Hematopoietic multipotent progenitor cell treated with erythropoietin and hydrocortisone succinate and interleukin-3 and kit ligand, for 8 days (in vitro differentiated cells): ENCODE measurements at places on chromosomes 3 and 15.
A peak's percentile ranks its signal among the peaks of the same experiment; 100 is the strongest.

- DNase-seq: no peak
Observed at GRCh38 chr15:100715571-100716455, 113.4 kb downstream of the ASB7 start.

DNA sequence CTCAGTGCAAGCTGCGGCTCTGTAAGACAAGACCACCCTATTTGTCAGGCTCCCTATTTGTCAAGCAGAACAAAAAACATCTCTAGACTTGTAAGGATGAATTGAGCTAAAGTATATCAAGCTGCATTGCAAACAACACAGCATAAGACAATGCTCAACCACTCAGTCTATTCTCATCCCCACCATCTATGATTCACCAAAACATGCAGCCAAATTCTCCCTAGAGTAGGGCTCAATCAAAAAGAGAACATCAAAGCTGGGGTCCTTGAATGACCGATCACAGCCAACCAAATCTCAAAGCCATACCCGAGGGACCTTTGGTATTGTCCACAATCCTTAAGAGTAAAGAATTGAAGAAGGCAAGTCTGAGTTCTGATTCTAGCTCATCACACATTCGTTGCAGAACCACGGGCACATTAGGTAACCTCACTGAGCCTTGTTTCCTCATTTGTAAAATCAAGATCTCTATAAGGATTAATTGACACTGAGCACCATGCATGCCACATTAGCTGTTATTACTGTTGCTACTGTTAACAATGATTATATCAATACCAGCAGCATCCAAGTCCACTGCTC lies 31.2 kb downstream of the RFTN1 start:
- DNase-seq: no peak

- no peak for DNase-seq
Observed at GRCh38 chr3:126294211-126294808, 62.9 kb downstream of the KLF15 start.

DNA sequence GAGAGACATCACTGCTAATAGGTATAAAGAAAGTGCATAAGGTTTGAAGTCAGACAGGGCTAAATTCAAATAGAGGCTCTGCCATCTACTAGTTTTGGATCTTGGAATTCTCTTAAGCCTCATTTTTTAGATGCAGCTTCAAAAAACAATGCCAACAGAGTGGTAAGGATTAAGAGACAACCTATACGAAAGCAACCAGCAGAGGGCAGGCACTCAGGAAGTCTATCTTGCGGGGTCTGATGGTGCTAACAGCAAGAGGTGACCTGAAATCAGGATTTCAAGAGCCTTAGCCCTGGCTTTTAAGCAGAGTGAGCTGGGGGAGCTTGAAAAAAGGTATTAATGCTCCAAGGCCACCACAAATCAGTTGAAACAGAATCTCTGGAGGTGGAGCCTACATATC lies 40.7 kb downstream of the LDHAL6B start:
- DNase-seq: peak; percentile 62

- DNase-seq: no peak
Observed at GRCh38 chr15:82177291-82178010, 85.1 kb downstream of the EFL1 start.

DNA sequence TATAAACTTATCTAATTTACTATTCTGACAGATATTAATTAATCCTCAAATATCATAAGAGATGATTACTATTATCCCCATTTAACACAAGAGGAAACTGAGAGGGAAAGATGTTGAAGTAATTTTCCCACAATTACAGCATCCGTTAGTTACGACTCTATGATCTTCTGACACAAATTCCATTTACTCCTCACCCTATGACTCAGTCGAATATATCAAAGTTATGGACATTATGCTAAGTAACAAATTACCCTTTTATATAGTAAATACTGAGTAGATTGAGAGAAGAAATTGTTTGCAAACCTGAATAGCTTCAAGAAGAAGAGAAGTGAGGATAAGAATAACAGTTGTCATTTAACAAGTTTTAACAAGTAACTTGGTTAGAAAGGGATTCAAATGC lies 340.0 kb downstream of the TBC1D5 start:
- no peak for DNase-seq

- DNase-seq: peak; percentile 65
Observed at GRCh38 chr15:65829130-65829764, 37.2 kb upstream of the DENND4A start.

DNA sequence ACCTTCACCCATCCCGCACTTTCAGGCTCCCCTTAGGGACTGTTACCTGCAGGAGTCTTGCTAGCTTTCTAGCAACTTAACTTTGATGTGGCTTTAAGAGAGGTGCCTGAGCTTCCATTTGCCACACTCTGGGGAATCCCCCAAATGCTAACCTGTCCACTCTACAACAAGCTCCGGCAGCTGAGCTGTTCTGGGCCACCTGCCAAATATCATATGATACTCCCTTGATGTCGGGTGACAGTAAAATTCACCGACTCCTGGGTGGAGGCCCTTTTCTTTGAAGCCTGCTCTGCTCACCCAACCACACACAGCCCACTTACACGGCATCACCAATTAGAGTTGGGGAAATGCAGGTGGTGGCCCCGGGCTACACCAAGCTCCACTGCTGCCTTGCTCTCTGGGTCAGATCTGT lies 38.0 kb upstream of the XCR1 start:
- DNase-seq: peak; percentile 62

DNA sequence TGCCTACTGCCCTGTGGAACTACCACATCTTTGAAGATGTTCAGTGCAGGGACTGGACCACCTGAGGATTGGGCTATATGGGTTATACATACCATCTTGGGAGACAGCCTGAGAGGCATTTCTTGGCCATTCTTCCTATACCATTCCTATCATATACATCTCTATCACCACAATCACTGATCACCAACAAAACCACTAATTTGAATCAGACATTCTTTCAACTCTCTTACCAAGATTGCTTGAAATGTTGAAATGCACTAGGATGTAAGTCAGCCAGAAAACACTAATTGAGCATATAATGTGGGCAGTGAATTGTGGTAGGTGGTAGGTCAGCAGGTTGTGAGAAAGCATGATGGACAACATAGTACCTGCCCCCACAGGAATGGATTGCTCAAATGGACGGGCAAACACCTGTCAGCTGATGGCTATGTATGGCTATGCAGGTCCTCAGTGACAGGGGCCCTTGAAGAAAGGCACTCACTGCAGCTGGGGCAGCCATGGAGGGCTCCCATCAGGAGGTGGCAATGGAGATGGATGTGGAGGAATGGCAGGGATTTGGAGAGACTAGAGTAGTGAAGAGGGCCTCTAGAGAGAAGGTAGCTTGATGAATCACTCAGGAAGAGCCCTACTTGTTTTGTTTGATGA lies 49.1 kb downstream of the AMOTL2 start:
- DNase-seq: no peak

- peak; percentile 78 for DNase-seq
Observed at GRCh38 chr3:61250784-61251173, 473 bp downstream of the FHIT start.

GRCh38 chr3:30344288-30344687 lies 262.1 kb upstream of the TGFBR2 start:
- DNase-seq: no peak

- no peak for DNase-seq
Observed at GRCh38 chr3:42936157-42936981, 30.4 kb downstream of the ZNF662 start.

DNA sequence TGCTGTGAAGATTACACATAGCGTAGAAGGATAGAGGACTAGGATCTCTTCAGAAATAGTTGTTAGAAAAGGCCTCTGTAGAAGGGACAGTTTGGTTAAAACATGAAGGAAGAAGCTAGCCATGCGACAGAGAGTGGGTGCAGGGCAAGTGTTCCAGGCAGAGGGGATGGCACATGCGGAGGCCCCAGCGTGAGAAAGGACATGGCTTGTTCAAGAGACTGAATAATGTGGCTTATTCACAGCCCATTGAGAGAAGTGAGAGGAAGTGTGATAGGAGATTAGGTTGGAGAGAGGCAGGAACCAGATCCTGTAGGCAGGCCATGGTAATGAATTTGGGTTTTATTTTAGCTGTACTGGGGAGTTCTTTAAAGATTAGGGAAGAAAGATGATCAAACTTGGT lies 56.4 kb downstream of the NEO1 start:
- DNase-seq: no peak
